Tibial nerve (tissue), 4 donors: ENCODE measurements at places on chromosomes 11 and 22. TPM values are rescaled to one million over a fixed set of nuclear protein-coding genes. Genes with fewer than 3 reads are reported as not detected.
A peak's percentile ranks its signal among the peaks of the same experiment; 100 is the strongest.

The OR4A16 gene
- total RNA-seq = not detected

The THY1 gene
- total RNA-seq = 11.1 TPM

The TEX12 gene
- not detected for total RNA-seq

The GALNT18 gene
- total RNA-seq = 27.8 TPM

The ANGPTL5 gene
- total RNA-seq = 0.63 TPM

The SNX19 gene
- total RNA-seq = 103 TPM

The TPBGL gene
- not detected for total RNA-seq

DNA sequence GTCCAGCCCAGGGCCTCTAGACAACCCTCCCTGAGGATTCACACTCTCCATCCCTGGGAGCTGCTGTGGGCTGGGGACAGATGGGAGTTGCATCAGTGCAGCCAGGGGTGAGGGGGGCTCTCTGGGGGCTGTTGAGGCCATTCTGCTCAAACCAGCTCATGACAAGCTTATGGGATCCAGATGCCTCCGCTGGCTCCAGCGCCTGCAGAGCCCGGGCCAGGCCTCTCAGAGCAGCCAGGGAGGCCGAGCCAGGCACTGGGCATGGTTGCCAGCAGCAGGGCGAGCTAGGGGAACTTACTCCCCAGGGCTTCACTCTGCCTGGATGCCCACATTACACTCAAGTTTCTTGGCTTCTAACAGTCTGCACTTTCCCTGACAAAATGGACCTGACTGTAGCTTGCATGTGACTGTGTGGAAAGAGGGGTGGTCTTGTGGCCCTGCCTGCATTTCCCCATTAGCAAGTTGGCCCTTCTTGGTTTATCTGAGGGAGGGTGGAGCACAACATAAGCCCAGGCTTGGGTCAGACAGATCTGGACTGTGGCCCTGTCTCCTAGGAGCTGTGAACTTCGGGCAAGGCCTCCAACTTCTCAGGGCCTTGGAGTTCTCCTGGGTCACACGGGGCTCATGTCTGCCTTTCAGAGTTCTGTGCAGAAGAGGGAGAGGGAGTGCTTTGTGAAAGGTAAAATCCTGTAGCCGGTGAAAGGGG, 34.5 kb upstream of the CYB5R3 start:
- no peaks in the 10 kb centered on the region for H3K27me3 ChIP-seq
- no peak overlapping the region for H3K4me3 ChIP-seq
- DNase-seq = no peak
- H3K27ac ChIP-seq = peak overlapping the region; percentile 51
- H3K4me1 ChIP-seq = peaks cover 41% of the 10 kb centered on the region

DNA sequence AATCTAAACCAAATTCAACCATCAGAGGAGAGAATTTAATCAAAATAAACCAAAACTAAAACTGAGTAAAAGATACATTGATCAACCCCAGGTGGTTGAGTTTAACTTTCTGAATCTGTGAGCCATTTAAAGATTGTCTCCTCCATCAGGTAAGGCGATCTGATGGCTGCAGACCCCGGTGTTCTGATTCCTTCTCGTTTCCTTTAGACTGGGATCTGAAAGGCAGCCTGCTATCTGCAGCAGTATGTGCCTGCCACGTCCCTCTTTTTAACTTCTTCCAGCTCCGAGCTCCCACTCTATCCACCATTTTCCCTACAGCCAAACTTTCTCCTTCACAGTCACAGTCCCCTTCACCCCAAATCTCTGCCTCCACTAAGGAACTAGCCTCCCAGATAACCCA, 66.1 kb upstream of the ARHGAP32 start:
- H3K36me3 ChIP-seq = no peaks in the 10 kb centered on the region
- no peak overlapping the region for H3K4me3 ChIP-seq

DNA sequence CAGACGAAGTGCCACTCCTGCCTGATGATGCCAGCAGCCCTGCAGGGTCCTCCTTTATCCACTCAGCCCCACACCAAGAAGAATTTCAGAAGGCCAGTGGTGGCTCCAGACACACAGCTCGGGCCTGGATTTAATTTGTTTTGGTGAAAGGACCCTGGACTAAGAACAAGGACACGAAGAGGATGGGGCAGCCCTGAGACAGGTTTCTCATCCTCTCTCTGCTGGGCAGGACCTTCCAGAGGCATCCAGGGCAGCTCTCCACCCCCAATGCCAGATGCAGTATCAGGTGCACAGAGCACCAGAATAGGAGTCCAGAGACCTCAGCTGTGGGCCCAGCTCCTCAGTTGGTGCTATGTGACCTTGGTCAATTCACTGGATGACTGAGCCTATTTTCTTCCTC, 72.0 kb downstream of the TRIM29 start:
- no peak overlapping the region for H3K27ac ChIP-seq
- H3K4me1 ChIP-seq = no peaks in the 10 kb centered on the region
- H3K4me3 ChIP-seq = no peak overlapping the region
- no peak for DNase-seq

DNA sequence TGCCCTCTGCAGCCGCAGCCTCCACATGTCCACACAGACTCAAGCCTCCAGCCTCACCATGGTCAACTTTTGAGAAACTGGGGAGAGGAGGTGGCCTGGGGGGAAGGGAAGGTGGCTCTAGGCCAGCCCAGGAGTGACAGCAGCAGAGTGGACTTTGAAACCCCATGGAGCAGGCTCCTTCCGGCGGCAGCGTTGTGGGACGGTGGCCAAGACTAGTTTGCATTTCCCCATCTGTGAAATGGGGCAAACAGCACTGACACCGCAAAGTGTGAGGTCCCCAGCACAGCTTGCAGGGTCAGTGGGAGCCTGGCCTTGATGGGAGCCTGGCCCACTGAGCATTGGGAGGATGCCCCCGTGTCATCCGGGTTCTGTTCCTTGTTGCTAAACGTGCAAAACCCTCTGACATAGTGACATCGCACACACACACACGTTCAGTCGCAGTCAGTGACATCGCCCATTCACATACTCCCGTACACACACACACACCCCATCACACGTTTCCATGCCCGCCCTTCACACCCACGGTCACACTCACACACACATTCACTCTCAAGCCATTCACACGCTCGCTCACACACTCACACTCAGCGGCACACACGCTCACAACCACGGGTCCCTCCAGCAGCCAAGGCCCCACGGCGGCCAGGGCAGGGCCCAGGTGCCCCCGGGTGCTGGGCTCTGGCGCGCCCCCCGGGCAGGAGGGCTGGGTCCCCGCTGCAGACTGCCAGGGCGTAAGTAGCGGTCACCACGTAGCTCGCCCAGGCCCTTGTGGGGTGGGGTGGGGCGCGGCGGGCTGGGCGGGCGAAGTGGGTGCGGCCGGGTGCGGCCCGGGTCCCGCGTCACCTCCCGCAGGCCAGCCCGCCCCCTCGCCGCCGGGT, 585 bp downstream of the CYB5R3 start:
- no peaks in the 10 kb centered on the region for H3K36me3 ChIP-seq
- no peak for DNase-seq
- no peaks in the 10 kb centered on the region for H3K27me3 ChIP-seq
- peaks cover 51% of the 10 kb centered on the region for H3K4me1 ChIP-seq
- H3K27ac ChIP-seq = peak overlapping the region; percentile 95

GRCh38 chr22:50613291-50613981, 12.8 kb downstream of the MAPK8IP2 start:
- no peak overlapping the region for H3K4me3 ChIP-seq
- no peaks in the 10 kb centered on the region for H3K36me3 ChIP-seq
- H3K27me3 ChIP-seq = peaks cover 51% of the 10 kb centered on the region
- DNase-seq = no peak
- H3K4me1 ChIP-seq = no peaks in the 10 kb centered on the region

DNA sequence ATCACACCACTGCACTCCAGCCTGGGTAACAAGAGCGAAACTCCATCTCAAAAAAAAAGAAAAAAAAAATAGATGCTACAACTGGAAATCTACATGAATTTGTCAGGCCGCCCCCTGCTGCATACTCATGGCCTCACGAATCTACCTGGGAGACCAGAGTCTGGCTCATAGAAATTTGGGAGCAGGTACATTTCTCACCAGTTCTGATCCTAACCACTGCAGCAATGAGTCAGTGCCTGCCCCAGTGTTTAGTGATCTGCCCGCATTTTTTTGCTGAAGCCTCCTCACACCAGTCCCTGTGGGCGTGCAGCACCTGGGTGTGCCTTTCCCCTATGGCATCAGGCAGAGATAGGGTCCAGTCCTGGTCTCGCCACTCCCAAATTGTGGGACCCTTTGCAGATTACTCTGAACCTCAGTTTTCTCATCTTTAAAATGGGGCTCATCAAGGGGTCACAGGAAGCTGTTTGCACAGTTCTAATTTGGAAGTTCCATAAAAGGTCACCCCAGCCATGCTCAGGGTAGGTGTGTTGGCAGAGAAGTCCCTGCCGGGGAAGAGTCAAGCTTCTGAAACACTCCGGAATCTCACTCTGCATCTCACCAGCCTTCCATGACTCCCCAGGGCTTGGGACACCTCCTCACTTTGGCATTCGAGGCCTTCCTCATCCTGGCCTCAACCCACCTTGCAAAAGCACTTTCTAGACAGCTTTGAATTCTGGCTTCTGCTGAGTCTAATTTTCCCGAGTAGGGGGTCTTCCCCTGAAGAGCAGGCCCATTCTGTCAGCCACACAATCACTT, 39.3 kb upstream of the LINC01488 start:
- no peak overlapping the region for H3K4me3 ChIP-seq
- H3K27ac ChIP-seq = peak overlapping the region; percentile 92

- H3K4me3 ChIP-seq = no peak overlapping the region
- peaks cover 9% of the 10 kb centered on the region for H3K27me3 ChIP-seq
- DNase-seq = no peak
Observed at GRCh38 chr11:64451856-64452255, 92.9 kb downstream of the RPS6KA4 start.

- H3K4me1 ChIP-seq = no peaks in the 10 kb centered on the region
- no peak overlapping the region for H3K27ac ChIP-seq
- no peaks in the 10 kb centered on the region for H3K36me3 ChIP-seq
- no peaks in the 10 kb centered on the region for H3K27me3 ChIP-seq
- no peak overlapping the region for H3K4me3 ChIP-seq
- DNase-seq = no peak
Observed at GRCh38 chr11:93225662-93226061, 27.9 kb upstream of the SLC36A4 start.

GRCh38 chr11:17314232-17314547, 37.4 kb upstream of the NCR3LG1 start:
- no peaks in the 10 kb centered on the region for H3K4me1 ChIP-seq
- no peaks in the 10 kb centered on the region for H3K27me3 ChIP-seq
- DNase-seq = no peak
- peaks cover 72% of the 10 kb centered on the region for H3K36me3 ChIP-seq
- no peak overlapping the region for H3K4me3 ChIP-seq

- H3K36me3 ChIP-seq = no peaks in the 10 kb centered on the region
- no peak overlapping the region for H3K27ac ChIP-seq
- no peak for DNase-seq
Observed at GRCh38 chr11:121586750-121587149, 134.0 kb upstream of the SORL1-AS1 start.

- H3K27ac ChIP-seq = no peak overlapping the region
- peaks cover 5% of the 10 kb centered on the region for H3K4me1 ChIP-seq
- no peak for DNase-seq
- H3K27me3 ChIP-seq = no peaks in the 10 kb centered on the region
- no peak overlapping the region for H3K4me3 ChIP-seq
Observed at GRCh38 chr11:110131386-110132123, 38.4 kb downstream of the ZC3H12C start.

- H3K36me3 ChIP-seq = peaks cover 7% of the 10 kb centered on the region
- DNase-seq = no peak
- no peak overlapping the region for H3K4me3 ChIP-seq
- H3K27ac ChIP-seq = peak overlapping the region; percentile 40
- H3K27me3 ChIP-seq = no peaks in the 10 kb centered on the region
- peaks cover 7% of the 10 kb centered on the region for H3K4me1 ChIP-seq
Observed at GRCh38 chr11:1267441-1268100, 41.9 kb downstream of the TOLLIP start.

DNA sequence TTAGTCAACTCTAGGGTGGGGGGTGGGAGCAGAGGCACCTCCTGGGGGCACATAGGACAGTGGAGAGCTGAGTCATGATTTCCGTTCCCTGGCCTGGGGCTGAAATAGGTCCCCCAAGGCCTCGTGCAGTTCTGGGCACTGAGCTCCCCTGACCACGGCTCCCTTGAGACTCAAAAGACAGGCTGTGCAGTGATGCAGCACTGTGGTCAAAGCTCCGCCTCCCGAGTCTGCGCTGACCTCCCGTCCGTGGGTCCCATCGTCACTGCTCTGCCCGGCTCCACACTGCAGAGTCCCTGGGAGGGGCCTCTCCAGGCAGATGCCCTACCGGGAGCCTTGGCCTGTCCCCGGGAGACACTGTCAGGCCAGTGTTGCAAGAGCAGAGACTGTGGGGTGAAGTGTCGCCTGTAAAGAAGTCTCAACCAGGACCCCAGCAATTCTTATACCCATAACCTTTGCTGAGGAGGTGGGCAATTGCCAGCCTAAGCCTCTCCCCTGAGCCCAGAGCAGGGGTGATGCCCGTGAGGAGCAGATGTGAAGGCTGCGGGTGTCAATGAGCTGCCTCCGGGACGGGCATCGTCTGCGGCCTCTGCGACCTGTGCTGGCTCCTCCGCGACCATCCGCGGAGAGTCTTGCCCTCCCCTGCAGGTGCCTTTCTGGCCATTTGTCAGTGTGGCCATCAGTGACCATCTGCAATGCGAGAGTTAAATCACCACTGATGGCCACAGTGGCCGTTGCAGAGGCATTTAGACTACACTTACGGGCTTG, 877.3 kb downstream of the BRD1 start:
- H3K4me3 ChIP-seq = no peak overlapping the region
- no peak for DNase-seq
- no peaks in the 10 kb centered on the region for H3K4me1 ChIP-seq
- H3K36me3 ChIP-seq = no peaks in the 10 kb centered on the region
- H3K27ac ChIP-seq = no peak overlapping the region
- H3K27me3 ChIP-seq = no peaks in the 10 kb centered on the region

DNA sequence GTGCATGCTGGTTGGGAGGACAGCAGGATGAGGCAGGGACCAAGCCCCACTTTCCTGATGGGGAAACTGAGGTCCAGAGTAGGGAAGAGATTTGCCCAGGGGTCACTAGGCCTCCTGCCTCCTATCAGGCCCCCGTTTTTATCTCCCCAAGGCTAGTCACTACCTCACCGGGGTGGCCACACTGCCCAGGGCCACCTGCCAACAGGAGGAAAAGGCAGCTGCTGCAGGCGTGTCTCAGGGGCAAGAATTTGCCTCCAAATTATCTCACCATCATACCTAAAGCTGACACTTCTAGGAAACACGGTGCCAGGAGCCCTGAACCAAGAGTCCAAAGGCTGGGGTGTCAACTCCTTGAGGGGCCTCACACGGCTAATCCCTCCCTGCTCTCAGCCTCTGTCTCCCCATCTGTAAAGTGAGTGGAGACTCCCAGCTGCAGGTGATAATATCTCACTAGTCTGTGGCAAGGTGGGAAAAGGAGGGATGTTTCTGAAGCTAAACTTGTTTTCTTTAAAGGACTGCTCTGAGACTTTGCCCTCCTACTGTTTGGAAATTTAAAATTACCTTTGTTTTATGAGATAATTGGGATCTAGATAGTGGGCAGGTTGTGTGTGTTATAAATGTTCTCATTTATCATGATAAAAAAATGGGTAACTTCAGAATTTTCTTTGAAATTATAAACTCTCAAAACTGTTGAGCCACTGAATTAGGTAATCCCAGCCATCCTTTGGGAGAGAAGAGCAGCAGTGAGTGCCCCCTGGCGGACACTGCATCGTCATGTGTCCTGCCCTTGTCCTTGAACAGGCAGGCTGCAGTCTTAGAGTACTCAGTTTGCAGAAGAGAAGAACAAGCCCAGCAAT, 60.0 kb downstream of the MYO7A start:
- no peak overlapping the region for H3K4me3 ChIP-seq
- no peak overlapping the region for H3K27ac ChIP-seq
- DNase-seq = peak; percentile 76

GRCh38 chr11:78536933-78537332, 37.7 kb downstream of the NARS2 start:
- H3K36me3 ChIP-seq = no peaks in the 10 kb centered on the region
- no peaks in the 10 kb centered on the region for H3K27me3 ChIP-seq
- H3K4me1 ChIP-seq = no peaks in the 10 kb centered on the region
- H3K4me3 ChIP-seq = no peak overlapping the region
